ENCODE measurements at places on chromosomes 7 and 10. TPM values are rescaled to one million over a fixed set of nuclear protein-coding genes. Genes with fewer than 3 reads are reported as not detected.

Gene DNMBP
- total RNA-seq: 24.3 TPM

Gene KCND2
- total RNA-seq: not detected

Gene CD36
- 0.20 TPM for total RNA-seq

Gene ADRB1
- total RNA-seq: 0.41 TPM

Gene C10orf62
- total RNA-seq: not detected

Gene FKBP6
- not detected for total RNA-seq

Gene ASZ1
- total RNA-seq: not detected

Gene REEP3
- 64.8 TPM for total RNA-seq

Measured in foreskin keratinocyte (primary cell).